ENCODE measurements at places on chromosomes 7 and 10. TPM values are rescaled to one million over a fixed set of nuclear protein-coding genes. Genes with fewer than 3 reads are reported as not detected.

GRCh38 chr7:96308253-96308949, 13.5 kb downstream of the SLC25A13 start:
- DNase-seq, result no peak

- no peak for DNase-seq
Observed at GRCh38 chr7:50466815-50467585, 16.9 kb upstream of the FIGNL1 start.

GRCh38 chr7:87498893-87499292, 23.4 kb upstream of the ABCB4 start:
- DNase-seq, result no peak

DNA sequence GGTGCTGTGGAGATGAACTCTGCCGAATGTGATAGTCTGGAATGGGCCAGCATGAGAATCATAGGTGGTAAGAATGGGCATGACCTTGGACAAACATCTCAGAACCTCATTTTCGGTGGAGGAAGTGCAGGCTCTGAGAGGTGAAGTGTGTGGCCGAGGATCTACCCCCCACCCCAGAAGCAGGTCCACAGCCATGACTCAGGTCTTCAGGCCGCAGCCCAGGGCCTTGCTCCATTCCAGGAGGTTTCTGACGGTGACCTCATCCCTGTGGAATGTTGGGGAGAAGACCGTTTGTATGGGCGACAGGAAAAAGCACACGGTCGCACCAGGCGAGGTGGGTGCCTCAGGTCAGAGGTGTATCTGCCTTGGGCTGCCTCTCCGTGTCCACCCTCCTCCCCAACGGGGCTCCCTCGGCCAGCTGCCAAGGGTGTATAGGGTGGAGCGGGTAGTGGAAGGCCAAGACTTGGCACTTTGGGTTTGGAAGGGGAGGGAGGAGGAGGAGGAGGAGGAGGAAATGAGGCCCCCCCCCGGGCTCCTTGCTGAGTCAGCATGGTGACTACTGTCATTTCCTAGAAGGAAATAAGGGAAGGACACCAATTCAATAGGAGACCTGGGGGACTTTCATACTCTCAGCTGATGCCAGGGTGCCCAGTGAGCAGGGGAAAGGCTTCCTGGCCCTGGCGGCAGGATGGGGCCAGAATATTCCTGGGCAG, 168.0 kb upstream of the RHEB start:
- peak; percentile 95 for DNase-seq

DNA sequence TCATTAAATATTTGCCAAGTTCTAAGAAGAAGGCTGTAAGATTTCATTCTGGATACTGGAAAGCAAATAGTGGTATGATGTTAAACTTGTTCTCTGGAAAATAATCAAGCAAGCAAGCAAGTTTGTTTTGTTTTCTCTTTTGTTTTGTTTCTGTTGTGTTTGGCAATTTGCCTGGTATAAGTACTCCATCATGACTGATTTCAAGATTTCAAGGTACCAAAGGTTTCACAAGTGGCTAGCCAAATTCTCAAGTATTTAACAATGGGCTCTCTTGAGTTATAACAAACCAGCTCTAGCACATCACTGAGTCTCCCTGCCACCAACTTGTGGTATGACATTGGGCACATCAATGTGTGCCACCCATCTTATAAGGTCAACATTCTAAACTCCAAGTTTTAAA, 151.7 kb upstream of the IGFBP3 start:
- peak; percentile 55 for DNase-seq

DNA sequence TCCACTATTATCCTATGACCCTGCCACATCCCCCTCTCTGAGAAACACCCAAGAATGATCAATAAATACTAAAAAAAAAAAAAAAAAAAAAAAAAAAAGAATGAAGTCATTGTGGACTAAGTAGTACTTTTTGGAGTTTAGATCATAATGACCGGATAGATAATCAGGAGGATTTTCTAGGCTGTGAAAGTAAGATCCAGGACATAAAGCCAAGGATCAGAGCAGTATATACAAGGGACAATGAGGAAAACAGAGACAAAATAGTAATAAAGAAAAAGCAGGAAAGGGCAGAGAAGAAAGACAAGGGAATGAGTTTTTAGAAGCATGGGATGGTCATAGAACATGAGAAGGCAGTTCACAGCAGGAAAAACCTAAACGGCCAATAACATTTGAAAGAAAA, 87.6 kb downstream of the AKAP9 start:
- no peak for DNase-seq

DNA sequence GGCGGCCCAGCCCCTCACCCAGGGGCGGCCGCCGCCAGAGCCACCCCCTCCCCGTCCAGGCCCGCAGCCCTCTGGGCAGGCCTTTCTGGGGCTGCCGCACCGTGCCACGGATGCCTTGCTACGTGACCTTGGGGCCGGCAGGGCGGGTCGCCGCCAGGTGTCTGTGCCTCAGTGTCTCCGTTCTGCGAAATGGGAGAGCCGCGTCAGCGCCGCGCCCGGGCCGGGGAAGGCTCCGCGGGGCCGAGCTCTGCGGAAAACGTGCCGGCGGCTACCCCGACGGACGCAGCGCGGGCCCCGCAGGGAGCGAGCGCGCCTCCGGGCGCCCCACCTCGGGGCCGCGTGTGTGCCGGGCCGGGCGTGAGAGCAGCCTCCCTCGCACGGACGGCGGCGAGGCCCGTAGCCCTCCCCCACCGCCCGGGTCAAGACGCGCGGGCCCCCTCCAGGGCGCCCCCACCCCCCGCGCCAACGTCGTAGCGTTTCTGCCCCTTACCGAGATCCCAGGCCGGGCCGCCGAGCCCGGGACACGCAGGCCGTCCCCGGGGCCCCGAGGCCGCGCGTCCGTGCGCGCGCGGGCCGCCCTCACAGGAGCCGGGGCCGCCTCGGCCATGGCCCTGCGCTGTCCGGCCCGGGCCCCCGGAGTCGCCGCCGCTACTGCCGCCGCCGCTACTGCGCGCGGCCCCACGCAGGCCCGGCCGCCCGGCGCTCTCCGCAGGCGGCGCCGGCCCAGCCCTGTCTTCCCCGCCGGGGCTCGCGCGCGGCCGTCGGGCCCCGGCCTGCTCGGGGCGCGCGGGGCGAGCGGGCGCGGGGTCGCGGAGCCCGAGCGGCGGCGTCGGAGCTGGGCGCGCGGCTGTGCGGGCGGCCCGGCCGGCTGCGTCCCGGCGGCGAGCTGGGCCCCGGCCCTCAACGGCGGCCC, 1.1 kb downstream of the ZNF777 start:
- no peak for DNase-seq

DNA sequence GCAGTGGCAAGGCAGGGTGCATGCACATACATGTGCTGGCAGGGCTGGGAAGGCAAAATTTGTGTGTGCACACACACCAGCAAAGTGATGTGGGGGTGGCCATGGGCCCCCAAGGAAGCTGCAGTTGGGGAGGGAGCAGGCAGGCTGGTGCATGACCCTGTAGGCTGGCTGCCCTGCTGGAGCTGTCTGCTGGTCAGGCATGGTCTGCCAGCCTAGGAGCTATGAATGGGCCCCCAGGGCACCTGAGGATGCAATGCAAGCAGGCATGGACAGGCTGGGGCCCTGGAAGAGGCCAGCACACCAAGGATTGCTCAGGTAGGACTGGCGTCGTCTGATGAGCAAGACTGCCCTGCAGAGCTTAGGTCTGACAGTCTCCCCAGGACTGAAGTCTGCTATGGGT, 18.2 kb upstream of the PPP1R3A start:
- no peak for DNase-seq

DNA sequence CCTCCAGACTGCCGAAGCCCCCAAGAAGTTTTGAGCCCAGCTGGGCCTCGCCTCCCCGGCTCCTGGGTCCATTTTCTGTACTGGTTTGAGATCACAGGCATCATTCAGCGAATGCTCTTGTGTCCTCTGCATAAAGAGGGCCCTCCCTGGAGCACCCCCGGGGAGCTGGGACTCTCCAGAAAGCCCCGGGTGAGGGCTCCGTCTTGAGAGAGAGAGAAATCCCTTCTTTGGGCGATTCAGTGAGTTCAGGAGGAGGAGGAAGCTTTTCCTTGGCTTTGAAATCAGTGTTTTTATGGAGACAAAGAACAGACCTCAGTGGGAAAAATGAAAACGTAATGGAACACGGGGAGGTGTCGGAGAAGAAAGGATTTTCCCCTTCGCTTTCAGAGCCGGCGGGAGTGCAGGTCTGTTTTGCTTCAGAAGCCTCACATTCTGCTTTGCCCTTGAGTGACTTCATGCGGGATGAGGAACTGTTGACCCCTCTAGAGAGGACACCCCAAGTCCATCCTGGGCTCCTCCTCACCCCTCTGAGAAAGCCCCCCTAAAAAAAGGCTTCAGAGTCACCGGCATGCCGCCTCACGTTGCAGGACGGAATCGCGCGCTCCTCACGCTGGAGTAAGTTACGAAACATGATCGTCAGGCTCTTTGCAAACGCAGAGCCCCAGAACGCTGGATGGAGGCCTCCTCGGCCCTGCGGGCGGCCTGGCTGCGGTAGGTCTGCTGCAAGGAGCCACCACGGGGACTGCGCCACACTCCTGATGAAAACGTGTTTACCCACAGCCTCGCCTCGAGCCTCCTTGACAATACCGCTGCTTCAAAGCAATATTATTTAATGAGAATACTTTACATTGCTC, 8.5 kb upstream of the AP5Z1 start:
- peak; percentile 16 for DNase-seq

- no peak for DNase-seq
Observed at GRCh38 chr10:73905256-73906020, 5.5 kb upstream of the PLAU start.

DNA sequence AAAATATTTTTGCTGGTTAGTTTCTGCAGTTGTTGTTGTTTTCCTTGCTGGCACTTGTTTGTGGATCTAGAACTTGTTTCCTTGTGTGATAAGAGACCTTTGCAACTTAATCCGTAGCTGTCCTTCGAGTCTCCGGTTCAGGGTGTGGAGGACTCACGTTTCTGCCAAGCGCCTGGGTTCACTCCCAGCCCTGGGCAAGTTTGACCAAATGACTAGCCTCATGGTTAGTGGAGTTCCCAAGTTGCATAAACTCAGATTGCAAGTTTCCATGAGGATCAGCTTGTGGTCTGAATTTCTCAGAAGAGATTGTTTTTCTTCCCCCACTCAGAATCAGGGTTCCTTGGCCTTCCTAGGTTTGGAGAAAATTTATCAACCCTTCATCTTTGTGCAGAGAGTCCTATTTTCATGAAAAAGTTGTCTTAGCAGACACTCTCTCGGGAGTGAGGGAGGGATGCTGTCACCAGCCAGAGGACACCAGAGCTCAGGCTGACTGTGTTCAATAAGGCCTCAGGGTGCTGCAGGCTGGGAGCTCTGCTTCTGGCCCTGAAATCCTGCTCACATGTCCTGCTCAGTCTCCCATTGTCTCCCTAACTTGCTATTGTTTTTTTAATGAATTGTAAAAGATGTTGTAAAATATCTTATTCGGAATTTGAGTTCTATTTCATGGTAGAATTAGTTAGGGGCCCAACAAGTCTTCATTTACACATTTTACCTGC, 377.7 kb upstream of the KLF6 start:
- peak; percentile 5 for DNase-seq

Gene DNAJC12
- 1.1 TPM for total RNA-seq
